ENCODE measurements at places on chromosomes 16 and 17.

GRCh38 chr16:83908798-83909197, 9.9 kb downstream of the MLYCD start:
- DNase-seq: no peak

DNA sequence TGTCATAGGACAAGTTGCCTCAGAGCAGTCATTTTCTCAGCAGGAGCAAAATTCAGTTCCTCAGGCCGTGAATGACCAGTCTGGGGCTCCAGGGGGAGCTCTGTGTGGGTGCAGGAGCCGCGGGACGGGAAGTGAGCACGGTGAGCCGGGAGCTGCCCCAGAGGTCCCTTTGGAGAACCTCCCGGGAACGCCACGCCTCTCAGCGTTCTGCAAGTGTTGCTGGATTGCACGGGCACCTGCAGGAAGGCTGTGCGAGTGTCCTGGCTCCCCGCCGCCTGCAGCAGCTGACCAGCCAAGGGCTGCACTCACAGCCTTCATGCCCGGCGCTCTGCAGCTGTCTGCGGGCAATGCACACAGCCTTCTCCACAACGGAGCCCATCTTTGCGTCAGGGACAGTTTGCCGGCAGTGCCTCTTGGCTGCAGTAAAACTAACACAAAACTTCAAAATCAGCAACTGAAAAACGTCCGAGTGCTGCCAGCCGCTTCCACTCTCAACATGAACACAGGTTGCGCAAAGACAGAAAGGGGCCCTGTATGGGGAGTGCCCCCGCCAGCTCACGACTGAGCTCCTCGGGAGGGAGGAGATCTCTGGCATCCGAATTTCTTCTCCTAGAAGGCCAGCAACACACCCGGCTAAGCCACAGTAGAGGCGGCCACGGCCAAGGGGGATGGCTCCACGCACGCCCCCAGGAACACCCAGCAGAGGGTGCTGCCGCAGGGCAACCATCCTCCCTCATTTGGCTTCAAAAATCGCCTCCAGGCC, 16.0 kb downstream of the NDUFAF8 start:
- no peak for DNase-seq

- no peak for DNase-seq
These were observed 142.6 kb upstream of the CPHXL start for GRCh38 chr16:75868636-75869632.

DNA sequence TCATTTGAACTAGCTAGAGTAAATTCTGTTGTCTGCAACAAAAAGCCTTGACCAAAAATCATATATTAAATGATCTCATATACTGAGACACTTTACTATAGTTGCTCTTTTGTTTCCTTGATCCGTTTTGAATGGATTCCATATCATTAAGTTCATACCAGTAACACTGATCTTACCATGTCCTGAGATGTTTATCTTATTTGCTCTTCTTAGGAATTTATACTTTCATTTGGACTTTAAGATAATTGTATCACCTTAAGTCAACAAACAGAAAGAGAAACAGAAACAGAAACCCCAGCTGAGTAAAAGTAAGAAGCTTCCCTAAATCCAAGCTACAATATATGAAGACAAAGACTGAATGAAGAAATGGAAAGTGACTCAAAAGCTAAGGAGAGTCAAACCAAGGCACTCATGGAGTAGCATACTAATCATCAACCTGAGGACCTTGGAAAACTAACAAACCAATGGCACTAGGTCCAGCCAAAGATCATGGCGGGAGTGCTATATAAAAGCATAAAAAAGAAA, 106.5 kb upstream of the COX10 start:
- DNase-seq: no peak

DNA sequence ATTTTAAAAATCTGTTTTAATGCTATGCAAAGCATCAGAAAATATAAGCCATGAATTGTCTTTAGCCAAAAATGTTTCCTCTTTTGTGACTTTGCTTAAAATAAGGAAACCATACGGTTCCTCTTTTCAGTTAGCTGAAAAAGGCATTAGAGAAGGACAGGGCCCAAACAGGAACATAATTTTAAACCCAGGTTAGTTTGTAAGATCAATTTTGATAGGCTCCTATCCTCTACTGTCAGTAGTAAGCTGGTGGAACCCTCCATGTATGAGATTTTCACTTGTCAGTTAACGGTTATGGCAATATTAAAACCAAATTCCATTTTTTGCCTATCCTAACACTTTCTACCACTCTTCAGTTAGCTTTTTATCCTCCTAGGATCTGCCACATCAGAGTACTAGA, 4.3 kb downstream of the EVI2B start:
- DNase-seq: no peak

- no peak for DNase-seq
These were observed 826 bp downstream of the LYZL6 start for GRCh38 chr17:35942588-35943186.

GRCh38 chr17:45975640-45976295, 23.3 kb upstream of the STH start:
- DNase-seq: no peak

DNA sequence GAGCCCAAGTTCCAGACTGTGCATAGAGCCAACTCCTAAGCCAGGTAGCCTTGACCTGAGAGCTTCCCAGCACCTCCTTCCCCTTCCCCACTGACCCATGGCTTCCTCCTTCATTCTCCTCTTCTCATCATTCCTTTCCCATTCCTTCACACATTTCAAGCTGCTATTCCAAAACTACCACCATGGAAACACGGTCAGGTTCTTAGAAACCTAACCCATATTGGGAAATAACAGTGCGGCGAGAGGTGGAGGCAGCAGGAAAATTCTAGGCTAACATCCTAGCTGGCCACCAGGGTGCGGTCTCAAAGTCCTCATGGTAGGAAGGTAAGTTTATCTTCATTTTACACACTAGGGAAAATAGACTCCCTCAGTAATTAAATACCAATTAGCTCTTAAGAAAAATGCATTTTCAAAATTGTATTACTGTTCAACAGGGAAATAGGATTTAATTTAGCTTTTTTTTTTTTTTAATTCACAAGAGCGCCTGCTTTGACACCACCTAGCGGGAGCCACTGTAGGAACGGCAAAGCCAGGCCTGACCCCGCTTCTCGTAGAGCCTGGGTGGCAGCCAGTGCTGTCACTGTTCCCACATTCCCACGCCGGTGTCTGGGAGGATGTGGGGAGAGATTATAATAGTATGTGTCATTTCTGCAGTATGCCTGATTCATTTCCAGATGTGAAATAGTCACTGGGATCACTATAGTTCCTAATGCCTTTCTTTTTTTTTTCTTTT, 14.0 kb upstream of the SPHK1 start:
- no peak for DNase-seq

All from hematopoietic multipotent progenitor cell treated with erythropoietin and hydrocortisone succinate and interleukin-3 and kit ligand, for 17 days (in vitro differentiated cells).